LoVo (cell line): ENCODE measurements at places on chromosomes 7 and 10.

GRCh38 chr7:156058248-156058647, 246.0 kb upstream of the SHH start:
- no peak for DNase-seq

- no peak for DNase-seq
These were observed 53.3 kb upstream of the LOXL4 start for GRCh38 chr10:98321186-98321780.

GRCh38 chr10:59470570-59470969, 108.2 kb upstream of the FAM13C start:
- no peak for DNase-seq

DNA sequence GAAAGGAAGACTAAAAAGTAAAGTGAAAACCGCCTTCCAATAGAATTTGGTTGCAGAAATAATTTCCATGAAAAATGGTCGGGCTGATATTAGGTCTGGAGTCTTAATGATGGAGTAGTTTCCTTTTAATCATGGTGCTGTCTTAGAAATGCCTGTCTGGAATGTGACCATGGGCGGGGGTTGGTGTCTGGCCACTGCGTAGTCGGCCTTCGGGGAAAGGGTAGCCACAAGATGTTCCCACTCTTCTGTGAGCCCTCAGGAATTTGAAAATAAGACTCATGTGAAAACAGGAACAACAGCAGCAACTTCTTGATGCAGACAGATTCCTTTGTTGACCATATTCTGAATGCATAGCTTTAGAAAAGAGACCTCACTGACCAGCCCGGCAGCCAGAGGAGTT, 176.8 kb downstream of the KIAA1217 start:
- no peak for DNase-seq

DNA sequence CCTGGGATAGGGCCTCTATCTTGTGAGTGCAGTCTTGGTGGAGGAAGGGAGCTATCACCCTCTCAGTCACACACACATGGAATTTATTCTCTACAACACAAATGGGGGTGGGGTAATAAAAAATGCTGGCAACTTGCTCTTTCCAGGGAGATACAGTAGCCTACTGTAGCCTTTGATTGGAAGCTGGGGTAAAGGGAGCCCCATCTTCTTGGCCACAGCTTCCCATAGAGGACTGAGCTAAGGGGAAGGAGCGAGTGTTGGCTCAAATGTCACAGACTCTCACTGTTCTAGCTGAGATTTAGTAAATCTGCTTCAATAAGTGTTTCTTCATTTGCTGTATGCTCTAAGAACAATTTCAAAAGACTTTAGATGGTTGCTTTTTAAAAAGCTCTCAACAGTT, 222.2 kb upstream of the CXCL12 start:
- no peak for DNase-seq

GRCh38 chr10:68239596-68240150, 7.8 kb upstream of the ATOH7 start:
- DNase-seq: no peak
